ENCODE measurements at places on chromosomes 11 and 22.
A peak's percentile ranks its signal among the peaks of the same experiment; 100 is the strongest.

DNA sequence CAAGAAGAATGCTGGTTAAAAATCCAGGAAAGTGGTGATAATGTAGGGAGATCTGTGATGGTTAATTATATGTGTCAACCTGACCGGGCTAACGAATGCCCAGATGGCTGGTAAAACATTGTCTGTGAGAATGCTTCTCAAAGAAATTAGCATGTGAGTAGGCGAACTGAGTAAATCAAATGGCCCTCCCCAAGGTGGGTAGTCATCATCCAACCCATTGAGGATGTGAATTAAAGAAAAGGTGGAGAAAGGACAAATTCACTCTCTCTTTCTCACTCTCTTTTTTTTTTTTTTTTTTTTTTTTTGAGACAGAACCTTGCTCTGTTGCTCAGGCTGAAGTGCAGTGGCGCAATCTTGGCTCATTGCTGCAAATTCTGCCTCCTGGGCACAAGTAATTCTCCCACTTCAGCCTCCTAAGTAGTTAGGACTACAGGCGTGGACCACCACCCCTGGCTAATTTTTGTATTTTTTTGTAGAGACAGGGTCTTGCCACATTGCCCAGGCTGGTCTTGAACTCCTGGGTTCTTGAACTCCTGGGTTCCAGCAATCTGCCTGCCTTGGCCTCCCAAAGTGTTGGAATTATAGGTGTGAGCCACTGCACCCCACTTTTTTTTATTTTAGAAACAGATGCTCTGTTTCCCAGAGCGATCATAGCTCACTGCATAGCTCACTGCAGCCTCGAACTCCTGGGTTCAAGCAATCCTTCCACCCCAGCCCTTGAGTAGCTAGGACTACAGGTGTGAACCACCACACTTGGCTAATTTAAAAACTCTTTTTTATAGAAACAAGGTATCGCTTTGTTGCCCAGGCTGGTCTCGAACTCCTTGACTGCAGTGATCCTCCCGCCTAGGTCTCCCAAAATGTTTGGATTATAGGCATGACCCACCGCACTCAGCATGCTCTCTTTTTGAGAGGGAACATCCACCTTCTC is 22.0 kb upstream of the P2RY6 start:
- DNase-seq: no peak

DNA sequence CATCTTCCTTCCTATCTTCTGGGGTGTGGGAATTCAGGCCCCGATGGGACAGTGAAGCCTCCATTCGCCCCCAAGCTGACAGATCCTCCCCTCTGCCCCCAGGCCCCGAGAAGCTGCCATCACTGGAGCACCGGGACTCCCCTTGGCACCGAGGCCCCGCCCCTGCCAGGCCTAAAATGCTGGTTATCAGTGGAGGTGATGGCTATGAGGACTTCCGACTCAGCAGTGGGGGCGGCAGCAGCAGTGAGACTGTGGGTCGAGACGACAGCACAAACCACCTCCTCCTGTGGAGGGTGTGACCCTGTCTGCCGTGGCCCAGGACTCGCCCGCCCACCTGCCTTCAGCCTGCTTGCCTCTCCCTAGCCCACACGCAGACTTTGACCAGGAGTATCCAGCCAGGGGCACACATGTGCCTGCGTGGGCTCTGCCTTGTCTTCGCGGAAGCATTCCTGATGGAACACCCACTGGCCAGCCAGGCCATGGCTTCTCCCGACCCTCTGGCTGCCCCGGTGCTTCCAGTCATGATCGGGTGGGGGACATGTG is 8.6 kb upstream of the RELT start:
- no peak for DNase-seq

GRCh38 chr11:34260072-34260575 is 97.7 kb downstream of the ABTB2 start:
- no peak for DNase-seq

DNA sequence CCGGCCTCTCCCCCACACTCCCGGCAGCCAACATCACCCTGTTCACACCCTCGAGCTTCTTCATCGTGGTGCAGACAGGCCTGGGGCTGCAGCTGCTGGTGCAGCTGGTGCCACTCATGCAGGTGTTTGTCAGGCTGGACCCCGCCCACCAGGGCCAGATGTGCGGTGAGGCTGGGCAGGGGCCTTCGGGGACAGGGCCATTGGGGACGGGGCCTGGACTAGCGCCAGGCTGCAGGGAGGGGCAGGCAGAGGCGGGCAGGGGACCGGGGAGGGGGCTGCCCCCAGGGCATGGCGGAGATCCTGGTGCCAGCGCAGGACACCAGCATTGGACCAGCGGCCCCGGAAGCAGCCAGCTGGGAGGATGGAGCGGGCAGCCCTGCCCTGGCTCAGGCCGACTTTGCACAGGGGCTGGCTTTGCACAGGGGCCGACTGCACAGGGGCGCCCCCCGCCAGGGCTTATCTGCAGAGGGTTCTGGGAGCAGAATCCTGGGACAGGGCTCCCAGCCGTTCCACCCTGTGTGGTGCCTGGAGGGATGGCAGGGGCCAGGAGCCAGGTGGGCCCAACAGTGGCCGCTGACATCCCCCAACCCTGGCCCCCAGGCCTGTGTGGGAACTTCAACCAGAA is 8.6 kb downstream of the MUC5B start:
- no peak for DNase-seq

DNA sequence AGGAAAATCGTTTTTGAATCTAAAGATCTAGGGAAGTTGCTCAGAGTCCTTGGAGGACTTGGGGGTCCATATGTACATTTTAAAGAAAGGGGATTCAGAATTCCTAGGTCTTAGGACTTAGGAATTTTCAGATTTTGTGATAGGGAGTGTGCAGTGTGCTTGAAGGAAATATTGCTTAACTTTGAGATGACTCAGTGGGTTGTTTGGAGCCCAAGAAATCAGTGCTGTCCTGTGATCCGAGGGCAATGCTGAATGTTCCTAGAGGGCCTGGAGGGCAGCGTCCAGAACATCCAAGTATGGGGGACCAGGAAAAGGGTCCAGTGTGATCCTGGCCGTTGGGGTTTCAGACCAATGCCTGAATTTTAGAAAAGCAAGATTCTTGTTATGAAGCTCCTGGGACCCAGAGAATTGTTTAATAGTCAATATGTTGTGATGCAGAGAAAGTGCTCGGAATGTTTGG is 3.1 kb upstream of the IGF2 start:
- no peak for DNase-seq

- no peak for DNase-seq
Measured at GRCh38 chr22:45684169-45684568, 12.5 kb downstream of the ATXN10 start.

DNA sequence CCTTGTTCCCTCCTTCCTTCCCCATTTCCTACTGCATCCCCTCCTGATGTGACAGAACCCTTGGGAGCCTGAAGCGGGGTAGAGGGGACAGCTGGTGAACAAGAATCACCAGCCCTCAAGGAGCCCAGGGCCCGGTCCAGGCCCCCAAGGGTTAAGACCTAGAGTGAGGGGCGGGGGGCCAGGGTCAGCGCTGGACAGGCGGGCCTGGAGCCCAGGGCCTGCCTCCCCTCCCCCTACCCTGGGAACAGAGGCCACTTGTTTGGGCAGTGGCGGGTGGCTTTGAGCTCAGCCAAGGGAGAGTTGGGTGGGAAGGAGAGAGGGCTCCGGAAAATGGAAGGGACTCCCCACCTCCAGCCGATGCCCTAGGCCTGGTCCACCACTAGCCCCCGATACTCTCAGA is 2.1 kb downstream of the ARAP1 start:
- no peak for DNase-seq

- no peak for DNase-seq
Measured at GRCh38 chr11:13784855-13785254, 116.4 kb downstream of the FAR1 start.

GRCh38 chr11:71542382-71542781 is 4.6 kb downstream of the KRTAP5-8 start:
- DNase-seq: no peak

GRCh38 chr11:128323381-128323780 is 264.0 kb downstream of the ETS1 start:
- DNase-seq: no peak

GRCh38 chr11:77820565-77821348 is at the start of the genes AAMDC and RSF1:
Gene AAMDC (plus strand): TSS chr11:77821144. CDS start chr11:77842497, 21,353 bp downstream.
Gene RSF1 (minus strand): TSS chr11:77820722. CDS start chr11:77820714, 8 bp downstream.
- DNase-seq: peak; percentile 99

DNA sequence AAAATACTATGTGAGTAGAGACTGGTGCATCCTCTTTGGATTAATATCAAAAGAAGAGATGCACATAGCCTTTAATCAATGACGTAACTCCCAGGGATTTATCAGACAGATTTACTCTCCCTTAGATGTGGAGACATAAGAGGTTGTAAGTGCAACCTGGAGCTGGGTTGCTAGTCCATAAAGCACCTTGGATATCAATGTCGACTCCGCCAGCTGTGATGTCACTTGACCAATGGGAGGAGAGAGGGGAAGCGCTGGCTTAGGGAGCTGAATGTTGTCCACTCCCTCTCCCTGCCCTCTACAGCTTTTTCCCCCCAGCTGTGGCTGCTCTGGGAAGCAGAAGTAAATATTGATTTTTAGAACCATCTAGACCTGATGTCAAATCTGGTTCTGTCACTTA is 28.9 kb upstream of the TMEM86A start:
- no peak for DNase-seq

DNA sequence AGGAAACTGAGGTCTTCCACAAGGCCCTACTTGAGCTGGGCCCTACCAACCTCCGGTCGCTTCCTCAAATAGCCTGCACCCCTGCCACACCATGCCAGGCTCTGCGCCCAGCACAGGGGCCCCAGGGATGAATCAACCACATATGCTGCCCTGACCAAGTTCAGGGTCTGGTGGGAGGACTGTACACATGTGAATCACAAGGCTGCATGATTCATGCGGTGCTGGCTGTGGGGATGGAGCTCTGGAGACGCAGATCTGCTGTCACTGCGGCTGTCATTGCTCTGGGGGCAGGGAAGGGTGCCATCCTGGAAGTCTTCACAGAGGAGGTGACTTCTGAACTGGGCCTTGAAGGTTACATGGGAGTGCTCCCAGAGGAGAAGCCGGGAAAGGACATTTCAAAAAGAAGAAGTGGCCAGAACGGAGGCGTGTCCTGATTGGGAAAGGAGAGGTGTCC is 21.5 kb downstream of the CYTH4 start:
- peak; percentile 64 for DNase-seq

DNA sequence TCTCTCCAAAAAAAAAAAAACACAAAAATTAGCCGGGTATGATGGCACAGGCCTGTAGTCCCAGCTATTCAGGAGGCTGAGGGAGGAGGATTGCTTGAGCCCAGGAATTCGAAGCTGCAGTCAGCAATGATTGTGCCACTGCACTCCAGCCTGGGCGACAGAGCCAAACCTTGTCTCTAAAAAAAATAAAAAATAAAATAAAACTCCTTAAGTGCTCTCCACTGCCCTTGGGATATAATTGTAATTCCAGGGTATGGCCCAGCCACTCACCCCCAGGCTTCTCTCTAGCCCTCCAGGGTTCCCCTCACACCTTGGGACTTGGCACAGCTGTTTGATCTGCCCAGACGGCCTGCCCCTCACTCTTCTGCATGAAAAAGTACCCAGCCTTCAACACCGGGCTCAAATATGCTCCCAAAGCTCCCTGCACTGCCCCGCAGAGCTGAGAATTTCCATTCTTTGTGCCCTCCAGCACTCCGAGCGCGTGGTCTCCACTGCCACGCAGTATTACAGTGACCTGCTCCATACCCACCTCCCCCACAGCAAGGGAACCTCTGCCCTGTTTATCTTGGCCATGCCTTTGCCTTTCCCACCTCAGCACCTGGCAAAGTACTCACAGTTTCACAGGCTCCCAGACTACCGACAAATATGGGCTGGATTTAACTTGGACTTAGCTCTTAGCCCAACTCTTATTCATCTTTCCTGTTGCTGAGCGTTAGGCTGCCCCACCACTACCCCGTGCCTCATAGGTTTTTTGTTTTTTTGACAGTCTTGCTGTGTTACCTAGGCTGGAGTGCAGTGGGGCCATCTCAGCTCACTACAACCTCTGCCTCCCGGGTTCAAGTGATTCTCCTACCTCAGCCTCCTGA is 7.6 kb upstream of the FTH1 start:
- DNase-seq: no peak

- no peak for DNase-seq
Measured at GRCh38 chr22:22576244-22576988, 17.4 kb upstream of the PRAME start.

DNA sequence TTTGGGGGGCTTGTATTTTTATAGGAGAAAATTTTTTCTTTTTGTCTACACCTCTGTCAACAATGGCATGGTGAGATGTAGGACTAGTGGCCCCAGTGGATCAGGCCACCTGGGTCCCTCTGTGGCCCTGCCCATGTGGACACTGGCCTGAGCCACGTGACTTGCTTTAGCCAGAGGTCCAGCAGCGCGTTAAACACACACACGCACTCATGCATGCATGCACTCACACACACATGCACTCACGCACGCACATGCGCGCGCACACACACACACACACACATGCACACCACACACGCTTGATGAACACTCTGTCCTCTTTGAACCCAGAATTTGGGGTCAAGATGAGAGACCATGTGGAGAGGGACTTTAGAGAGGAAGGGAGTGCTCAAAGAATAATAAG is 59.4 kb upstream of the NUP50 start:
- no peak for DNase-seq

- peak; percentile 87 for DNase-seq
Measured at GRCh38 chr11:96228473-96228891, 114.5 kb downstream of the MAML2 start.

DNA sequence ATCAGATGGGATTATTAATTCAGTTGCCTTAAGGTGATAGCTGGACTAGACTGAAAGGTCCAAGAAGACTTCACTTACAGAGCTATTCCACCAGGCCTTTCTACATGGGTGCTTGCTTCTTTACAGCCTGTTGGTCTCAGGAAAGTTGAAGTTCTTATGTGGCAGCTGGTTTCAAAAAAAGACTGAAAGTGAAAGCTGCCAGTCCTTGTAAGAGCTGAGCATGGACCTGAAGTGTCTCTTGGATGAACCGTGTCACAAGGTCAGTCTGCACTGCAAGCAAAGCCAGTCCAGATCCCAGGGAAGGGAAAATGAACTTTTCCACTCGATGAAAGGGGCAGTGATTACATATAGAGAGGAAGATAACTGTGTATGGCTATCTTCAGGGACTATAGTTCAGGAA is 201.5 kb upstream of the LUZP2 start:
- DNase-seq: no peak

DNA sequence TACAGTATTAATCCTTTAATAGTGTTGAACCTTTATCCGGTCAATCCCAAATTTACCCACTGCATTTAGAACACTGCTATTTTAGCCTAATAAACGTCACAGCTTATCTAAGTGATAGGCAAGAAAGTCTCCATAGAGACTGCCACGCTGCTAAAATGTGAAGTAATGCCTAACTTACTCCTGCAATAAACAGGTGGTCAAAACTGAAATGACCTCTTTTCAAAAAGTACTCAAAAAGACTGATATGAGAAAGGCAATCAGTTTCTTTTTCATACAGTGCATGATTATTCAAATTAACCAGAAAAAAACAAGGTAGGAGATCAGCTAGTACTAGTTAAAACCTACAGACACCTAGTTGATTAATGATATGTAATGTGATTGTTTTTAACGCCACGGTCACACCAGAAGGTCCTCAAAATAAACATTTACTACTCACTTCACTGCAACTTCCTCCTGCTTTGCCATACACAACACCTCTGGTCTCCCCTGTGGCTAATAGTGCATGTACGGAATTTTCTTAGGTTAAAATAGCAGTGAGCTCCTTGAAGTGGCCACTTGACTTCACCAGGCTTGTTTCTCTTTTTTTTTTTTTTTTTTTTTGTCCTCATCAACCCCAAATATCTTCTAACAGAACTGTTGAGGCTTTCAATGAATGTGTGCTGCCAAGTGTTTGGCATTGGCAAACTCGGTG is 8.8 kb downstream of the ATP5MG start:
- DNase-seq: no peak
